Stimulated activated CD8-positive, alpha-beta memory T cell treated with anti-CD3 and anti-CD28 coated beads, Interleukin-7, amount 100 ng/mL, for 1 hour (primary cell): ENCODE measurements at places on chromosomes 3 and 15.

DNA sequence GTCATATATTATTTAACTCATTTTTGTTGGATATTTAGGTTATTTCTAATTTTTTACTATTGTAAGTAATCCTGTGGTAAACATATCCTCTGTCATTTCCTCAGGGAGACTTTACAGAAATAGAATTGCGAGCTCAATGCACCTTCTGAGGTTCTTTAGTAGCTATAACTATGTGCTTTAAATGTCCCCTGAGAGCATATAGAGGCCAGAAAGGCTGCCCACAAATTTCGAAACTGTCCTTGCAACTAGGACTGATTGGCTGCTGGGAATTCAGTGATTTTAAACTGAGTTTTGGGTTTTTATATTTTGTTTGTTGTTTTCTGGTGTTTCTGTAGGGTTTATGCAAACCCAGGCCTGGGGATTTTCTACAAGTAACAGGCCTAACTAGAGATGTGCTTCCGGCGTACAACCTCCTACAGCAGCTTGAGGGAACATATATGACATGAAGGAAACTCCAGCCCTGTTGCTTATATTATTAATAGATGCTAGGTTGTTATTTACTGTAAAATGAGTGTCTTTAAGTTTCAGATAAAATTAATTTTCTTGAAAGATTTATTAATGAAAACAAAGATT lies 29.1 kb upstream of the P4HTM start:
- no peak for DNase-seq

DNA sequence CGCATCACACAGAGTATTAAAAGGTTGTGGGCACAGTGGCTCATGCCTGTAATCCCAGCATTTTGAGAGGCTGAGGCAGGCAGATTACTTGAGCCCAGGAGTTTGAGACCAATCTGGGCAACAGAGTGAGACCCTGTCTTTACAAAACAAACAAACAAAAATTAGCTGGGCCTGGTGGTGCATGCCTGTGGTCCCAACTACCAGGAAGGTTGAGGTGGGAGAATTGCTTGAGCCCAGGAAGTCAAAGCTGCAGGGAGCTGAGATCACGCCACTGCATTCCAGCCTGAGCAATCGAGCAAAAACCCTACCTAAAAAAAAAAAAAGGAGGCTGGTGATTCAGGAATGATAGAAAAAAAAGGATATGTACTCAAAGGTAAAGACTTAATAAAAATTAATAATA lies 28.2 kb upstream of the ST6GAL1 start:
- DNase-seq: no peak

- DNase-seq: no peak
Measured at GRCh38 chr3:24161841-24162240, 216.8 kb downstream of the NR1D2 start.

DNA sequence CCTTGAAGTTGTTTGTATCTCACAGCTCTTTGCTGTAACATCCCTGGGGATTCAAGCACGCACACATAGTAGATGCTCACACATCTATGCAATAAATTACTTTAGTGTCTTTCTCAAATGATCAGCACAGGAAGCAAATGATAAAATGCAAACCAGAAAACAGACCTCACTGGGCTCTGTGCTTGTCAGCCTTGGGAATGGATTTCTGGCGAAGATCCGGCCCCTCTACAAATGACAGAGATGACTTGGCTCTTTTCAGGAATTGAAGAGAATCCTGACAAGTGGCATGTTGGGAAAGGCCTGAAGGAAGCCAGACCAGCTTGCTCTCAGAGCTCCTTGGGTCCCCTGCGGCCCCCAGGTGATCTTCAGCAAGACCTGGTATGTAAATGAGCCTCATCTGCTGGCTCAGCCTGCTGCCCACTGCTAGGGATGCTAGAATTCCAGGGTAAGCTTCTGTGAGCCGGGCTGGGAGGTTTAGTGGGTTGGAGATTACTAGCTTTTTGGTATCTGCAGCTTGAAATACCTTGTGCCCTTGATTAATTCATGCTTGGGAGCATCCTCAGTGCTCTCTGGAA lies 54.1 kb downstream of the LPP start:
- DNase-seq: no peak

GRCh38 chr3:134621854-134622253 lies 29.0 kb downstream of the KY start:
- DNase-seq: no peak

DNA sequence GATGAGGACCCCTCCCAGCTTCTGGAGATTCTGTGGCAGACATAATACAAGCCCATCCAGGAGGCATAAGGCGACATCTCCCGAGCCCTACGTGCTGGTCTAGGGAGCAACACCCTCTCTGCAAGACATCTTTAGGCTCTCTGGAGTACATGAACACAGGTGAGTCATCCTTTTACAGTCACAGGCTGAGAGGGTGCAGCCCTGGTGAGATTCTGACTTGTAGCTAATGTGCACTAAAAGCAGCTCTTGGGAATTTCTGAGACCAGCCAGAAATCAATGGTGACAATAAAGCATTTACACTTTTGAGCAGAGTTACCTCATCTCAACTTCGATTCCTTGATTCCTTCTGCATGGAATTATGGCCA lies 131.1 kb downstream of the XXYLT1 start:
- DNase-seq: no peak

DNA sequence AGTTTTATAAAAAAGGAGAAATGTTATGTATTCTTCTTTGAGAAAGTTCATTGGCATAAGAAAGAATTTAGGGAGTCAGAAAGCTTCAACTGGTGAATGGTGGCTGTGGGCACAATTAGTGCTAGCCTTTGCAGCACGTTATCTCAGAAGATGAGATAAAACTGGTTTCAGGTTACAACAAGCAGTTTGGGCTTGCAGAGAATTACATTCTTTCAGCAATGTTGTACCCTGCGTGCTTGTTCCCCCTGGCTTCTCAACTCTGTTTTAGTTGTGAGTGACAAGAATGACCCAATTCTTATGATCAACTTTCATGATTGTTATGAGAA lies 31.6 kb upstream of the ACP3 start:
- no peak for DNase-seq

- no peak for DNase-seq
Measured at GRCh38 chr15:48896869-48897814, 19.2 kb downstream of the EID1 start.

DNA sequence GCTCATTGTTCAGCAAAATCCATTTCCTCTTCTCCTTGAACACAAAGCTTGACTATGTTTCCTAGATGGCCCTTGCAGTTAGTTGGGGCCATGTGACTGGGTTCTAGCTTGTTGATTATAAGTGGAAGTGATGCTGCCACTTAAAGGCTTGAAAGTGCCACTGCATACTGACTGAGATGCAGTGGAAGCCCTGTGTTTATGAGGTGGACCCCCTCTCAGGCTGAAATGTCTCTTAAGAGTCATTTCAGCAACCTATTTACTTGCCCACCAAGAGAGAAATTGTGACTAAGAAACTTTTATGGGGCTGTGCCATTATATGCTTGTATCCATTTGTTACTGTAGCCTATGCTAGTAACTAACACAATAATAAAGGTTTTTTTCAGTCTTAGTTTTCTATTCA lies 8.4 kb upstream of the ANP32A start:
- no peak for DNase-seq

- DNase-seq: no peak
Measured at GRCh38 chr15:58761010-58761388, 10.1 kb upstream of the MINDY2 start.

GRCh38 chr3:133841196-133841595 lies 35.6 kb downstream of the SRPRB start:
- DNase-seq: no peak

GRCh38 chr3:43185274-43185982 lies 79.5 kb upstream of the POMGNT2 start:
- no peak for DNase-seq

GRCh38 chr3:86161493-86161892 lies 829.5 kb downstream of the VGLL3 start:
- DNase-seq: no peak

- DNase-seq: no peak
Measured at GRCh38 chr3:9067352-9067975, 104.2 kb upstream of the RAD18 start.

- no peak for DNase-seq
Measured at GRCh38 chr3:136772709-136773108, 20.5 kb upstream of the STAG1 start.

- no peak for DNase-seq
Measured at GRCh38 chr3:72100080-72100511, 315.1 kb upstream of the PROK2 start.

DNA sequence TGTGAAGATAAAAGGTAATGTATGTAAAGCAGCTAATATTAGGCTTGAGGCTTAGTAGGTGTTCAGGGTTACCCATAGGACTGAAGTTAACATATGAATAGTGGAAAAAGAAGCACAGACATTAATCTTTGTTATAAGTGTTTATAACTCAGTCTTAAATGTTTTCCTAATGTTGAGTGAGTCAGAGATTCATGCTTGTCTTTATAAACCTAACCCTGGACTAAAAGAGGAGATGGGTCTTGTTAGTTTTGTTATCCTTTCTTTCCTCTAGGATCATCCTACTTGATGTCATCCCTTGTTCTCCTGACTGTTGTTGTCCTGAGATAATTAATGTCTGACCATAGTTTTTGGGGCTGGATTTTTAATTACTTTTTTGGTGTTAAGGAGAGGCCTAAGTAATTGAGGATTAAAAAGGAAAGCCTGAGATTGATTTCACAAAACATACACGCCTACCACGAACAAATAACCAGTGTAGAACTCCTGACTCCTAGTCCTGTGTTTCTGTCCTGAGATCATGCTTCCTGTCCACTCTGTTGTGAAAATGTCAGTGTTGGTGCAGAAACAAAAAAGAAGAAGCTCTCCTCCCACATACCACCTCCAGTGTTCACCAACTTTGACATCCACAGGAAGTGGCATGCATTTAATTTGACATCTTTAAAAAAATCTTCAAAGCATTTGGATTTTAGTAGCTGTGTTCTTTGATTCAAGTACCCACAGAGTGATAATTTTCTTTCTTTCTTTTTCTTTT lies 8.4 kb downstream of the MITF start:
- DNase-seq: no peak

- no peak for DNase-seq
Measured at GRCh38 chr15:100559330-100559729, 30.6 kb upstream of the CERS3 start.

GRCh38 chr3:3015185-3016089 lies 94.7 kb downstream of the IL5RA start:
- DNase-seq: no peak

- DNase-seq: peak; percentile 80
Measured at GRCh38 chr3:122793568-122794416, at the start of gene HSPBAP1. Gene HSPBAP1, minus strand, starts transcription at chr3:122793831. Its CDS starts 151 bp downstream, at chr3:122793680.

GRCh38 chr3:58332575-58333188 lies at the start of gene PXK:
Gene PXK, plus strand, starts transcription at chr3:58332892. Its CDS starts 97 bp downstream, at chr3:58332989.
- DNase-seq: peak; percentile 55

DNA sequence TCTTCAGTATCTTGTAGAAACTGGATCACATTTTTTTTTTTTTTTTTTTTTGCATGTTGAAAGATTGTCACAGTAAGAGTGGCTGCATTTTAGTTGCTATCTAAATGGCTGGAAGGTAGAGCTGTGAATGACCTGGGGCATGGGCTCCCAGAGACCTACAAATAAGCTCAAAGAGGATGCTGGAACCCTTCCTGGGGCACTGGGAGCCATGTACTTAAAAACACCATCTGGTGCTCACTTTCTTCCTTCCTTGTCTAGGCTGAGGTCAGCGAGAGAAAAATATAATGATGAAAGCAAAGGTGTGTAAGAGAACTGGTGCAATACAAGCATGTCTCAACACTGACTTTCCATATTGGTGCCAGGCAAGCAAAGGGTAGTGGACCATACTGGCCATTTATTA lies 323.9 kb downstream of the SV2B start:
- DNase-seq: no peak

DNA sequence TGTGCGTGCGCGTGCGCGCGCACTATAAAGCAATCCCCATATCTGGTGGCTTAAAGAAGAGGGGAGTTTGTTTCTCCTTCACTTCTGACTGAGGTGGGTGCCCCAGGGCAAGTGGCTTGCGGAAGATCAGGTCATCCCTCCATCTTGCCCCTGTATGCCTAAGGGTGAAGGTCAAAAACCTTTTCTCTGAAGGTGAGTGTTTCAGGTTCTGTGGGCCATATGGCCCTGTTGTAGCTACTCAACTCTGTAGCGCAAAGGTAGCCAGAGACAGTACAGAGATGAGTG lies 5.5 kb downstream of the ABTB1 start:
- no peak for DNase-seq

DNA sequence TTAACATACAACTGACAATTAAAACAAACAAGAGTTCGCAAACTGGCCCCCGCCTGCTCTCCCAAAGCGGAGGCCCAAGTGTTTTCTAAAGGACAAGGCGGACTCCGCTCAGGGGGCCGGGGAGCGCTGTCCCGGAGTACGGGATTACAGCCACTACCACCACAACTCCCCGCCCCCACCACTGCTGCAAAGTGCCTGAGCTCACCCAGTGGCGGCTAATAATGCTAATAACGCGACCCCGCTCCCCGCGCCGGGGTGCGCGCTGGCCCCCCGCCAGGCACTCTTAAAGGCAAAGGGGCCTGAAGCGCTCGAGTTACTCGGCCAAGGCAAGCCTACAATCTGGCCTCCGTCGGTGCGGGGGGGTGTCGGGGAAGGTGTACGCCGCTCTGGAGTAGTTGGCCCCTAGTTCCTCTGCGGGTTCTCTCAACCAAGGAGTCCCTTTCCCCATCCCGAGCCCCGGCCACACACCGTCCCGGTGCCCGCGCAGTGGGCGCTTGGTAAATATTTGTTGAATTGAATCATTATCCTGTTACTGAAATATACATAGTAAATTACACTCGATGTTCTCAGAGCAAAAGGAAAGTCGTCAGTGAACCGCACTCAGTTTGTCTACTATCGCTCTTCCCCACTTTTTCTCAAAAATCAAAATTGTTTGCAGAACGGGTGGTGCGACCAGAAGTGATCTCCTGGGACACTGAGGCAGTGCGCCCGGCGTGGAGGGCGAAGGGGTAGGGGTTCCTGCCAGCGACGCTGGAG lies 827 bp downstream of the WNT5A start:
- DNase-seq: no peak

GRCh38 chr3:169227911-169228310 lies 435.6 kb downstream of the MECOM start:
- no peak for DNase-seq

- DNase-seq: no peak
Measured at GRCh38 chr3:159887168-159887567, 101.5 kb upstream of the IL12A start.

GRCh38 chr3:12579456-12579855 lies 22.6 kb downstream of the MKRN2 start:
- no peak for DNase-seq

GRCh38 chr3:172354931-172355499 lies 93.2 kb downstream of the GHSR start:
- no peak for DNase-seq
